Tongue (tissue), 3 donors: ENCODE measurements at places on chromosomes 11 and 22. TPM values are rescaled to one million over a fixed set of nuclear protein-coding genes. Genes with fewer than 3 reads are reported as not detected.

Gene MED15
- total RNA-seq, result 38.5 TPM

Gene CCDC73
- not detected for total RNA-seq

Gene TNRC6B
- 55.0 TPM for total RNA-seq

Gene MOGAT2
- not detected for total RNA-seq

Gene CFAP300
- total RNA-seq, result 1.6 TPM

Gene EXPH5
- 8.8 TPM for total RNA-seq
